CD4-positive, alpha-beta T cell treated with Interleukin-12 subunit alpha and Interleukin-12 subunit beta, for 1 hour (primary cell): ENCODE measurements at places on chromosomes 1 and 21.
A peak's percentile ranks its signal among the peaks of the same experiment; 100 is the strongest.

GRCh38 chr1:12150456-12151200 is 16.2 kb upstream of the TNFRSF1B start:
- peak; percentile 57 for DNase-seq

GRCh38 chr1:165543532-165544438 is at the start of gene LRRC52:
LRRC52 (plus strand) TSS chr1:165544000; CDS start chr1:165544297, 297 bp downstream.
- no peak for DNase-seq

DNA sequence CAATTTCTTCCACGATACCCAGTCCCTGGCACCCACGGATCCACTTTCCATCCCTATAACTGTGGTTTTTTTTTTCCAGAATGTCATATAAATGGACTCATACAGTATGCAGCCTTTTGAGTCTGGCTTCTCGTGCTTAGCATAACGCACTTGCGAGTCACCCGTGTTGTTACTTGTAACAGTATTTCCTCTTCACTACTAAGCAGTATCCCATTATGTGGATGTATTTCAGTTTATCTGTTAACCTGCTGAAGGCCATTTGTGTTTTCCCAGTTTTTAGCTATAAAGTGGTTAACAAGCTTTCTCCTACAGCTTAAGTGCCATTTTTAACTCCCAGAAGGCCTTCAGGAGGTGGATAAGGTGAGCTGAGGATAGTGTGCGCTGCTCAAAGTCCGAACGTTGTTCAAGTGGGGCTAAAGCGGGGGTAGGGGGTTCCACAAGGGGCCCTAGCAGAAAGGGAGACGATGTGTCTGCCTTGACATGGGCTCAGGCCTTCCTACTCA is 829 bp downstream of the ADAR start:
- DNase-seq, result no peak

- no peak for DNase-seq
Measured at GRCh38 chr1:56881417-56881816, 26.8 kb downstream of the C8A start.

DNA sequence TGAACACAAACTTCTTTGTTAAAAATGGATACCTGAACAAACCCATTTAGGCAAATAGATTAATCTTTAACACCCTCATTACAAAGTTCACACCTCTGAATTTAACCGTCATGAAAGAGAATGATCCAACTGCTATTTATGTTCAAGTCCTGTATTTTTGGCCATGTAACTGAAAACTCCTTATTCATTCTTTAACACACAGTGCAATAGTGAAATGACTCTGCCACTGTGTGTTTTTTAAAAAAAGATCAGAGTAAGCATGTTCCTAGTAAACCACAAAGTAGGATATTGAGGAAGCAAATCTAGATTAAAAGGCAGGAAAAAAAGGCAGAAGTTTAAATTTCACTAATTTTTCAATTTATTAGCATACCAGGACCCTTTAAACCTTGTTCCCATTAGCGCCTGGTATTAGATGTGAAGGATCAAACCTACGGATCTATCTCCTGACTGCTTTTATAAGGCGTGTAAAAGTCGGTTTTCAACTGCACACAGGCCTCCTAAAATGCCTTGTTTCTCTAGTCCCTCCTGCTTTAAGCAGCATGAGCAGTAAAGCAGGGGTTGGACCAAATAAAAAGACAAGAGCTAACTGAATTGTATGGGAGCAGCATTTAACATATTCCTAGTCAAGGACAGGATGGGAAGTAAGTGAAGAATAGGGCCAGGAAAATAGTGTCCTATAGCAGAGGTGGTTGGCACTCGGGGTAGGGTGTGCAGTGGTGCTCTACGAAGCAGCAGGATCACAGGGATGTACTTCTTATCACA is 33.4 kb downstream of the NUCKS1 start:
- no peak for DNase-seq

DNA sequence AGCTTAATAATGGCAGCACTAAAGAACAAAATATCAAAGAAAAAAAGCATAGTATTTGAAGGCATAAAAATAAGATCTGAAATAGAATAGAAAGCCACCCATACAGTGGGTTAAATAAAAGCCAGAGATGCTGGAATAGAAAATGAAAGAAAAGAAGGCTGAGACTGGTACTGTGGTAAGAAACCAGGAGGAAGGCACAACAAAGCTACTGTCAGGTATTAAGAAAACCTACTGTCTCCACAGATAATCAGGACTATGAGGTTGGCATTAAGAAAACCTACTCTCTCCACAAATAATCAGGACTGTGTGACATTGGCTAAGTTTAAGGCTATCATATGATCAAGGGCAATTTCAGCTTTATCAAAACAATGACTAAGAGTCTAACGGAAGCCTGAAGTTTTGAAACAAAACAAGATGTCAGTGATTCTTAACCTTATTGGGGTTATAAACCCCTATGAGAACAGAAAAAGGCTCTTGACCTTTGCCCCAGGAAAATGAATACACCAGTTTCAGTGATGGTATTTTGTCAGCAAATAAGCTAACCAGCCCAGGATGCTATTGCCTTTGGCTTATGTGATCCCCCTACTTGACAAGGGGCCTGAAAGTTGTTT is 24.4 kb downstream of the MCOLN2 start:
- DNase-seq, result no peak

GRCh38 chr1:17191990-17192242 is 13.0 kb upstream of the PADI1 start:
- DNase-seq, result no peak

- DNase-seq, result no peak
Measured at GRCh38 chr1:204439621-204440375, 28.2 kb upstream of the PPP1R15B start.

DNA sequence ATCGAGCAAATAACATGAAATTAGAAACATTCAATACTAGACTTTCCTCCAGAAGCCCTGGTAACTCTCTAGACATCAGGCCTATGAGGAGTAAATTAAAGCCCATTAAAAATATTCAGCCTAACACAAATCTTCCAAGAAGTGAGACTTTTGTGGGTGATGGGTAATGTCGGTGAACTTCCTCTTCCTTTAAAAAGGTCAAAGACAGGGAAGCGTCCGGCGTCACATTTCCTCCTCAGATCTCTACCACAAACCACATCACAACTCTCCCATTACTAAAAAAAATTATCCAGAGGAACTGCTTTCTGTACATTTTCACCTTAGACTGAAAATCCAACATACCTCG is 1.4 kb downstream of the EIF4G3 start:
- DNase-seq, result peak; percentile 60

DNA sequence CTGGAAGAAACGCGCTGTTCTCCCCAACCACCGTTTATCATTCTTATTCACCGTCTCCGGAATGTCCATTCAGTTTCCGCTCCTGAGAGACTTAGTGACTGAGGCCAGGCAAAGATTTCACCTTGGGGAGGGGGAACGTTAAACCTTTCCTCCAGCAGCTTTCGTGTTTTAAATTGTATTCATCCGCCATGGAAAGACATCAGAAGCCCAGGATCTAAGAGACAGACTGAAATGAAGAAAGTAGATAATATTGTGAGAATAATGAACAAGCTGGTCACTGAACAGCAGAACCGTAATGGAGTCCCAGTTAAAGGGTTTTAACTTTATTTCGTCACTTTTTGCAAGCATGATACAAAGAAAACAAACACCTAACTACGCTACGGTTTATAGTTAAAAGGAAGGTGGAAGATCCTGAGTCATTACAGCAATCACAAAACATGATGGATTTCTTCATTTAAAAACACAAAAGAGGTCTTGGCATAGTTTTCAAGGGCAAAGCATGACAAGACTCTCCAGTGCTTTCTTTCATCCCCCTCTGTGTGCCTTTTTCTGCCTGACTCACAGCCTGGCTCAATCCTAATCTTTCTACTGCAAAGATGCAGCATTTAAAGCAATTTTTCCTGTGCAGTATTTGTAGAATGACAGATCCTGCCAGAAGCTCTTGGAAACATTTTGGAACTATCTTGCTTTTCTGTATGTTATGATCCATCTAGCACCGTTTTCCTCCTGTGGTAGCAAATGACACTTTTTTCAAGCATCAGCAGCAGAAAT is 722 bp upstream of the SLC19A2 start:
- no peak for DNase-seq

GRCh38 chr1:32361674-32362473 is 411 bp downstream of the FAM229A start:
- DNase-seq, result peak; percentile 31

- DNase-seq, result peak; percentile 17
Measured at GRCh38 chr1:147243228-147243685, 773 bp downstream of the CHD1L start.

DNA sequence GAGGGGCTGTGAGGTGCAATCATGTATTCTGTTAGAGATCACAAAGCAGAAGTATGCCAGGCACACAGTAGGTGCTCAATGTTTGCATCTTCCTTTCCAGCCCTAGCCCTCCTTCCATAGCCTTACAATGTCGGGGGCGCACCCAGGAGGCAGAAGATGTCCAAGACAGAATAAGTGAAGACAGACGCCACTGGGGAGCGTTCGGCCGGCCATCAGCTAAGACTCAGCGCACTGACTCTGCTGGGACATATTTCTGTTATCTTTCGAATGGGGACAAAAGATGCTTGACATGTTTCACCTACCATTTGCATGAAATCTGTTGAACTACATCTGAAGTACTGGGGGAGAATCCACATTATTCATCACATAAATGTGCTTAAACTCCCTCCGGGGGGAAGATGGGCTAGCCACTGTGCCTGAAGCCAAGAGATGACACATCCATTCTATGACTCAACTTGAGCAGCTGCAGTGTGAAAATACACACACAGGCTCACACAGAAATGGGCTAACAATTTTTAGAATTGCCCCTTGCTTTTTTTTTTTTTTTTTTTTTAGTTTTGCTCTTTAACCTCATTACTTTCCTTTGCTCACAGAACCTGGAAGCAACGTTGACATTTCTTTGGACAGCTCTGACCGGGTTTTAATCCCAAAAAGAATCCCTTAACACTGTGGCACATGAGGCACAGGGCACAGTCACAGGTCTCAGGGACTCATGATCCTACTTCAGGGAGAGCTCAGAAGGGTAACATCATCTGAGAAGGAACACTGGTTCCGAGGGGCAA is 7.9 kb downstream of the TIAM1 start:
- no peak for DNase-seq

DNA sequence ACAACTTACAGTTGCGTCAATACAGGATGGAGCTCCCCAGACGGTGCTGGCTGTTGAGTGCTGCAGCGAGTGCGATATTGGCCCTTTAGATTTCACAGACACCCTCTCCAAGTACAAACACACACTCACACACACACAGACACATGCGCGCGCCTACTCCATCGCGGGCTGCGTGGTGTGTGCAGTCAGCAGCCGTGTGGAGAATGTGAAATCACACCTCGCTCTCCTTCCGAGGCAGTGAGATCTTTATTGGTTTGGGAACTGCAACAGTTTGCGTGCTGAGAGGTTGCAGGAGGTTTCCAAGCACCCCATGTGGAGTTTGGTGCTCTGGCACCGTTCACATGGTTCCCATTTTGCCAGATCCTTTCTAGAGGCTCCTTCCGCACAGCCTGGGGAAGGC is 372.2 kb downstream of the RRAGC start:
- no peak for DNase-seq

DNA sequence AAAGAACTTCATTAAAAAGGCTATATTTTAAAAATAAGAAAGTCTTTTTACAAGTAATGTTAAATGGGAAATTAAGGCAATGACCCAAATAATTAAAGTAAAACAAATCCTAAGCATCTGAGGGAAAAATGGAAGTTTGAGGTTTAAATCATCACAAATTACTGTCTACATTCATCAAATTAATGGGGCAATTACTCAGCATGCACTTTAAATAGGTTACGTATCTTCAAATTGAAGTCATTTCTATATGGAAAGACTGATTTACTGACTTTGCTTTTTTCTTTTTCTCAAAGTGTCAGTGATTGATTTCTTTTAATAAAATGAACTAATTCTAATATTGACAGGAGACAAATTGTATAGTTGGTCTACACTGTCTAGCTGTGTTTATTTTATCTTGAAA is 1452.3 kb downstream of the NCAM2 start:
- DNase-seq, result no peak

DNA sequence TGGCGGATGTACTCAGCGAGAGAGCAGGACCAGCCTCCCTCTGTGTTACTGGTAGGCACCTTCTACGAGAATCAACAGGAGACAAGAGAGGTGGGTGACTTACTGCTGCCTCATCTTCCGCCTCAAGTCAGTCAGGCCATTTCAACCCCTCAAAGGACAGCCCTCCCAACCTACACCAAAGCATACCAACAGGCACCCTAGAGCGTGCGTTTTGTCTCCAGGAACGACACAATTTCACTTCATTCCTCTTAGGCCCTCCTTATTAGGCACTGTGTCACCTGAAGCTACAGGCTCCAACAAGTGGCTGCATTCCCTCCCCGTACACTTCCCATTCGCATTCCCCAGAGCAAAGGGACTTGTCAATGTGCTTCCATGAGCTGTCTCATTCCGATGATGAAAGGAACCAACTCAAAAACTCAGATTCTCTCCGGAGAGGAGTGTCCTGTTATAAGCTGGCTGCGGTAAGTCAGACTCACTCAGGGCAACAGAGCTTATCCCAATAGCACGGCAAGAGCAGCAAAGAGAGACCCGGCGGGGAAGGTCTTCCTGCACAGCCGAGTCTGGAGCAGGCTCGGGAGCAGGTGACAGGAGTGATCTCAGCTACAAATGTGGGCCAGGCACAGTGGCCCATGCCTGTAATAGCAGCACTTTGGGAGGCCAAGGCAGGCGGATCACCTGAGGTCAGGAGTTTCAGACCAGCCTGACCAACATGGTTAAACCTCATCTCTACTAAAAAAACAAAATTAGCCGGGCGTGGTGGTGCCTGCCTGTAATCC is 120.6 kb upstream of the IFFO2 start:
- no peak for DNase-seq

GRCh38 chr1:201359873-201360210 is 17.6 kb downstream of the TNNT2 start:
- no peak for DNase-seq

DNA sequence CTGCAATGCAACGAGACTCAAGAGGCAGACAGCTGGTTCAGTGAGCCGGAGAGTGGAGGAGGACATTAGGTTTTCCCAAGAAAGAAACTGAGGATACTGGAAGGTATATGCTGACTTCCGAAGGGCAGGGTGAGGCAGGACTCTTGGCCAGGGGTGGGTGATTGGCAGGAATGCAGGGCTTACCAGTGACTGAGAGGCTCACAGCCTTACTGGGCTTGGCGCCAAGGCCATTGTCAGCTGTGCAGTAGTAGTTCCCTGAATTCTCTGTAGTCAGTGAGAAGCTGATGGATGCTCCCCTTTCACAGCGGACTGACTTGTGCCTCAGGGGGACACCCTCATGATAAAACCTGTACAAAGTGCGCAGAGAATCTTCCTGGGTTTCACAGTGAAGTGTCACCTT is 9.6 kb downstream of the FCRL5 start:
- DNase-seq, result no peak

GRCh38 chr1:173395762-173396161 is 81.4 kb upstream of the PRDX6 start:
- no peak for DNase-seq
